ENCODE measurements at places on chromosomes 1 and 21.

GRCh38 chr21:42440187-42440792, 36.6 kb downstream of the UBASH3A start:
- no peak for DNase-seq

GRCh38 chr1:27306892-27307761, 14.8 kb upstream of the TMEM222 start:
- no peak for DNase-seq

DNA sequence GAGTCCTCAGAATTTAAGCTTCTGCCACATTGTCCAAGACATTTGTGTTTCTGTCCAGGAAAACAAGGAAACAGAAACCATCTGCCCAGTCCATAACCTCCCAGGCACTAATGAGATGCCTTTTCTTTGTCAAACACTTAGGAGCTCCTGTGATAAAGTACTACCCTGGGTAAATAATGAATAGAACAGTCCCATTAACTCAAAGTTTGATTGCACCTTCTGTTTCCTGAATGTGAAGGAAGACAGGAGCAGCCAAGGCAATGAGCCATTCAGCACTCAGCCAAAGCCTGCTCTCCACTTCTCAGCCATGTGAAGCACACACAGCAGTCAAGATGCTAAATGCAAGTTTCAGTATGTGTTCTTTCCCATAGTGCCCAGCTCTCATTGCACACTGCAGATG, 199.8 kb downstream of the SEC16B start:
- DNase-seq: no peak

- no peak for DNase-seq
Measured at GRCh38 chr1:172824209-172824608, 165.3 kb downstream of the FASLG start.

DNA sequence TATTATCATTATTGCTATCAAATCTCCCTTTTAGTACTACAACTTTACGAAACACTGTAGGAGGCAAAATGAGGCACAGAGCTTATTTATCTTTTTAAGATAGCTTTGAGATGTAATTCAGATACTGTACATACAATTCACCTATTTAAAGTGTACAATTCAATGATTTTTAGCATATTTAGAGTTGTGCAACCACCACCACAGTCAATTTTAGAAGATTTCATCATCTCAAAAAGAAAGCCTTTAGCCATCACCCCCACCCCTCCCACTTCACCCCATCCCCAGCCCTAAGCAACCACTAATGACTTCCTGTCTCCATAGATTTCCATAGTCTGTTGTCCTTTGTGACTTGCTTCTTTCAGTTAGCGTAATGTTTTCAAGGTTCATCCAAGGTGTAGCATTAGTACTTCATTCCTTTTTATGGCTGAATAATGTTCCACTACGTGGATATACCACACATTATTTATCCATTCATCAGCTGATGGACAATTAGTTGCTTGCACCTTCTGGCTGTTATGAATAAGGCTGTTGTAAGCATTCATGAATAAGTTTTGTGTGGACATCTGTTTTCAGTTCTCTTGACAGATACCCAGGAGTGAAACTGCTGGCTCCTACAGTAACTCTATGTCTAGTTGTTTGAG, 9.4 kb upstream of the CAPN9 start:
- DNase-seq: no peak

DNA sequence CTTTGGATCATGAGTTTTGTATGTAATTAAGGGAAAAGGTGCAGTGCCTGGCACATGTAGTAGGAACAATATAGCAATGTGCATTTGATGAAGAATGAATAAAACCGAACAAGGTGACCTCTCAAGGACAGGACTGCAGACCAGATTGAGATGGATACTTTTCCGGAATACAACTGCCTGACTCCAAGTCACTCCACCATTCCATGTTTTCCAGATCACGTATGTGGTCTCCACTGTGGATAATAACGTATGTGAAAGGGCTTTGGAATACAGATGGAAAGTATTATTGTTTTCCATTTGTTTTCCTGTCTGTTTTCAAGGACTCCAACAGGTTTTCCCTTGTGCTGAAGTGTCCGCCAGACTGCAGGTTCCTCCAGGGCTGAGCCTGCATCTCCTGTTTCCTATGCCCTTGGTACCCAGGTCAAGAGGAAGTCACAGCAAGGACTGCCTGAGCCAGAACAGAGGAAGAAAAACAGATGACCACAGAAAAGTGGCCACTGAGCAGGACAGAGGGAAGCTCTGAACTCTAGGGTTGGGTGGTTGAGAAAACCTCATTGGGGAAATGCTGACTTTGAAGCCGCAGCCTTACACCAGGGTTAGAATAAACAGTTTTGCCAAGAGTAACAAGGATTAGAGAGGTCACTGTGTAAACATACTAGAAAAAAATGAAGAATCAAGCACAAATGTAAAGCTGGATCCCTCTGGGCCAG, 4.0 kb downstream of the CFAP45 start:
- DNase-seq: no peak

- no peak for DNase-seq
Measured at GRCh38 chr1:18783705-18784481, 75.6 kb downstream of the TAS1R2 start.

- DNase-seq: no peak
Measured at GRCh38 chr1:106926803-106927582, 129.5 kb upstream of the PRMT6 start.

DNA sequence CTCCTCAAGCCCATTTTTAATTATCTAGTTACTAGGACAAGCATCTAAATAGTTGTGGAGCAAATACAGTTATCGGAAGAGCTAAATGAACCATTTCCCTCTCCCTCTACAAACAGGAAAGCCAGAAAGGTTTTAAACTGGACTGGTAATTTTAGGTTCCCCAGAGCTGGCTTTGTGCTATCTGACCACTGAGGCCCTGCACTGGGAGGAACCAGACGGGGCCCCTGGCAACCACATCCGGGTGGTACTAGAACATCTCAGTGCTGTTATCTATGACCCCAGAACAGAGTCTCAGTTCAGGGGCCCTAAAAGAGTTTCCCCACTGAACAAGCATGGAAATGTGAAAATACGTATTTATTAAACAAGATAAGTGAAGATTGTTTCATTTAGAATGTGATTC, 7.7 kb upstream of the RSPH1 start:
- DNase-seq: no peak

- no peak for DNase-seq
Measured at GRCh38 chr1:57741521-57741920, 317.7 kb upstream of the DAB1 start.

DNA sequence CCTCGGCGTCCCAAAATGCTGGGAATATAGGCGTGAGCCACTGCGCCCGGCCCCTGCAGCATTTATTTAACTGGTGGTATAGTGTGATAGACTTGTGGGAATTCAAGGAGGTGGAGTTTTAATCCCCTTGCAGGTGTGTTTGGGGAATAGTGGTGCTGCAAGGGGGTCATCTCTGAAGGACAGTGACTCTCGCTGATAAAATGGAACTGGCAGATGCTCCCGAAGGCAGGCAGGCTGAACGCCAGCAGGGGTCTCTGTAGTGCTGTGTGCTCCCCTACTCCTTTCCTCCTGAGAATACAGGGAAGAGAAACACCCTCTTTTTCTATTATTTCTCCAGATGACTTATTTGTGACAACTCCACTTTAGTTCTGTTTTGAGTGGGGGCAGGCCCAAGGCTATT, 4.0 kb downstream of the OSCP1 start:
- DNase-seq: no peak

- no peak for DNase-seq
Measured at GRCh38 chr1:59186656-59187055, 110.2 kb upstream of the FGGY start.
